ENCODE measurements at places on chromosomes 5 and 9.

DNA sequence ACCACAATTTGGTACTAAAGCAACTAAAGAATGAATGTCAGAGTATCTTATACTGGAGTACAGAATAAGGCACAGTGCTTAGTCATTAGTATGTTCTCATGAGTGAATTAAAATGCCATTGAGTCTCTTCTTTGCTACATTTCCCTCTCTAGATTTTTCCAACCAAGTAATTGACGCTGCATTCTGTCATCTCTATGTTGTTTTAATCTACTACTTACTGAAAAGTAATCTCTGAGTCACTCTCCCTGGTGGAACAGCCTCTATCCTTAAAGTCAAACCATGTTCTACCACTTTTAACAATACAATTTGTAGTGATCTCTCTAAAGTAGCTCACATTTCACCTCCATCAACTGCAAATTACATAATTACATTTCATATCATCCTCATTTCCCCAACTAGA lies 495.1 kb downstream of the CDH18 start:
- no peak for DNase-seq

DNA sequence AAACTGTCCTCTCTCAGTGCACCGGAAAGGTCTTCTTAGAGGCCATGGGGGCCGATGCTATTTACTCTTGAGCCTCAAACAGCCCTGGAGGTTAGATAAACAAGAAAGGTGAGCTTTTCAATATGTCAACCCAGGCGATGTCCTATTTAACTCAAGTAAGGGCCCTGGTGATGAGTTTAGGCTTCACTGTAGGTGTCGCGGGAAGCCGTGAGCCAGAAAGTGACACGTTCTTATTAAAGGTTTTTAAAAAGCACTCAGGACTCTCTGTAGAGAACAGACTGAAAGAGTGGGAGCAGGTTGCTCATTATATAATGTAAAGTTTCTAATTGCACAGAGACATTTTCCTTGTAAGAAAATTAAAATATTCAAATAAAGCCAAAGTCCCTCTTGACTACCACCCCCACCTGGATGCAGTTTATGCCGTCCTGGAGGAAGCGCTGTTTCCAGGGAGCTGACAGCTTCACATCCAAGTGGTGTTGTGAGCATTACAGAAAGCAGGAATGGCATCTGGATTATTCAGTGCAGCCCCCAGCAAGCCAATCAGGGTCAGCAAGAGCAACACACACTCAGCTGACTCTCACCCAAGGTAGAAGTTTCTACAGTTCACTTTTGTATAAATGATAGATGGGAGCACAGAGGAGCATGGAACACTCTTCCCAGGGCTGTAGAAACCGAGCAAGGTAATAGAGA lies 280.3 kb downstream of the DRD1 start:
- no peak for DNase-seq

DNA sequence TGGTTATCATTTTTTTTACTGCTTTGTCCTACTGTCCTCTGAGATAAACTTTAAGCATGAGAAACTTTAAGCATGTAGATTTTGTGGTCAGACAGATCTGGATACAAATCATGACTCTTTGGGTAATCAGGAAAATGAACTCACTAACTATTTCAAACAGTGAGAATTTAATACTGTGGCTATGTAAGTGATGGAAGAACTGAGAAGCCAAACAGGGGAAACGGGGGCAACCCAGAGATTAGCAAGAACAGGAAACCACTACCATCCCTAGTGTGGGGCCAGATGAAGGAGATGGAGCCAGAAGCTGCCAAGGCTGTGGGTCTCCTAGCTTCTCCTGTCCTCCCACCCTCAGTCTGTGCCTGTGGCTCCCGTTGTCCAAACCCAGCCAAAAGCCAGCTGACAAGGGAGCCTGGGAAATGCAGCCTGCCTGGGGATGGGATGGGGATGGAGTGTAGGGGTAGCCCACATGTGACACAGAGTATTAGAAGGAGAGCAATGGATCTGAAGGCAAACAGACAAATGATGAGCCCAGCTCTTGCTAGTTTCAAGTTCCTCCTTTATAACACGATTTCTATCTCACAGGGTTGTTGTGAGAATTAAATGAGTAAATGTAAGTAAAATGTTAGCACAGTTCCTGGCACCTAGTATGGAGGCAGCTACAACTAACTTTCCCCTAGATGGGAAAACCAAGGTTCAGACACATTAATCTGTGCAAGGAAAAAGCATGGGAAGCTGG lies 27.7 kb upstream of the CDC23 start:
- DNase-seq: peak; percentile 36

GRCh38 chr5:76836181-76836580 lies 13.6 kb upstream of the S100Z start:
- DNase-seq: no peak

GRCh38 chr5:172931001-172931536 lies 28.2 kb upstream of the RPL26L1 start:
- DNase-seq: no peak

DNA sequence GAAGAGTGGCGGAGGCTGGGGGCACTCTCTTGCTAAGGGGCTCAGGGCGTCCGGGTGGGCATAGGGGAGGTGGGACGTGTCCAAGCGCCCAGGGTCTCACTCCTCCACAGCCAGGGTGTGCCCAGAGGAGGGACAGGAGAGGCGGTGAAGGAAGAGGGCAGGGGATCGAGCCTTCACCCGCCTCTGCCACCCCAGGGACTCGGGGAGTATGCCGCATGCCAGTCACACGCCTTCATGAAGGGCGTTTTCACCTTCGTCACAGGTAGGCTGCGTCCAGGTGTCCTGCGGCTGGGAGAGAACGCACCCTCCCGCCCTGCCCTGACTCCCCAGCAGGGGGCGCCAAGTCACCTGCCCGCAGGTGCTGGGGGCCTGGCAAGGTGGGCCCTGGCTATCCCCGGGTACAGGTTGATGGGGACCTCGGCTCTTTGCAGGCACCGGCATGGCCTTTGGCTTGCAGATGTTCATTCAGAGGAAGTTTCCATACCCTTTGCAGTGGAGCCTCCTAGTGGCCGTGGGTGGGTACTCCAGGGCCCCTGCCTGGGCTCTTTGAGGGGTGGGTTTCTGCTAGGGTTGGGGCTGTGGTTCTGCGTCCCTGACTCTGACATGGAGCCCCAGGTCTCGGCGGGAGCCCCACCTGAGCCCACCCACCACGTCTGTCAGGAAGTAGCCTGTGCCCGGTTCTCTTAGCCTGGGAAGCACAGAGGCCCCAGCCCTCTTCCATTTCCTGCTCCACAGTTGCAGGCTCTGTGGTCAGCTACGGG lies 552 bp downstream of the TMEM141 start:
- DNase-seq: peak; percentile 93
